ENCODE measurements at places on chromosomes 11 and 22.
A peak's percentile ranks its signal among the peaks of the same experiment; 100 is the strongest.

GRCh38 chr11:64441127-64441526 is 82.2 kb downstream of the RPS6KA4 start:
- DNase-seq, result no peak

DNA sequence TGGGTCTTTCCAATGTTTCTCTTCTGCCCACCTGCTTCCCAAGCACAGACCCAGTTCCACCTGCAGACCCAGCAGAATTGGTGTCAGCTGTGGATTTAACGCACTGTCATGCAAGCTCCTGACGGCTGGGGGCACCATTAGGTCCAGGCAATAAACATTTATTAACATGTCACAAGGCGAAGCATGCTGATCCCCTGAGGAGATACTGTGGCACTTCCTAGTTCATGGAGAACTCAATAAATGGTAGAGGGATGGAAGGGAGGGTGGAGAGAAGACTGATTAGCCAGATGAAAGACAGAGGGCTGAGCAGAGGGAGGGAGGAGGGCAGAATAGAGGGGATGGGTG is 68.3 kb upstream of the TSPAN18 start:
- no peak for DNase-seq

DNA sequence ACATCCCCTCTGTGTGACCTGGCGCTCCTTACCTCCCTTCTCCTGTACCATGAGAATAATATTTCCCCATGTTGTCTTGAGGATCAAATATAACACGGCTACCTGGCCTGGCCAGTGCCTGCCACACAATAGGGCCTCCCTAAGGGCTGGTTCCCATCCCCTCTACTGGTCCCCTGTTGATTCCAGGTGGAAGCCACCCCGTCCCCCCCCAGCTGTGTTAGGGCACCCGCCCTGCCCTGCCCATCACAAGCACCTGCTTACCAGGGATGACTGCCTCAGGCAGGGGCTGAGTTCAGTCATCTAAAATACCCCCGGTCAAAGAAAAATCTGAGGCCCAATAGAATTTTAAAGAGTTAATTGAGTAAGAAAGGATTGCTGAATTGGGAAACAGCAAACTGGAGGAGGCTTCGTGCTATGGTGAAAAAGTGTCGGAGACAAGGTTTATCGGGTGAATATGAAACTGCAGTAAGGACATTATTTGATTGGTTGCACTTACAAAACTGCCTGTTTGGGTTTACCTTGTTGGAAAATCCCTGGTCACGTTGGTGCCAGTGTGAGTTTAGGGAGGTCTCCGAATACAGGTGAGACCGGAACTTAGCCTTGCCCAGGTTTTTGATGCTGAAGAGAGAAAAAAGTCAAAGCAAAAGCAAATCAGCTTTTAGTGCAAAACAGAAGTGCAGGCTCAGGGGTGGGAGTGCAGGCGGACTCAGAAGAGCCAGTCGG is 5.2 kb downstream of the APOL1 start:
- no peak for DNase-seq

DNA sequence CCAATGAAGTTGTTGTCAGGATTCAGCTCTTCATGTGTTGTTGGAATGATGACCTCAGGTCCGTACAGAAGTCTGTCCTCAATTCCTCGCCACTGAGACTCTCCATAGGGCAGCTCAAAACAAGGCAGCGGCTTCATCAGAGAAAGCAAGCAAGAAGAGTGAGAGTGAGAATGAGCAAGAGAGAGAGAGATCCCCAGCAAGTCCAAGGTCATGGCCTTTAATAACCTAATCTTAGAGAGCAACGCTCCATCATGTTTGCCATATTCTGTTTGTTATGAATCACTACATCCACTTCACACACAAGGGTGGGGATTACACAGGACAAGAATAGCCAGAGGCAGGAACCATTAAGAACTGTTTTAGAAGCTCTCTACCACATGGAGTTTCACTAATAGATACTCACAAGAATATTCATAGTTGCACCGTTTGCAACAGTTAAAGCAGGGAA is 23.3 kb upstream of the MMP7 start:
- no peak for DNase-seq

DNA sequence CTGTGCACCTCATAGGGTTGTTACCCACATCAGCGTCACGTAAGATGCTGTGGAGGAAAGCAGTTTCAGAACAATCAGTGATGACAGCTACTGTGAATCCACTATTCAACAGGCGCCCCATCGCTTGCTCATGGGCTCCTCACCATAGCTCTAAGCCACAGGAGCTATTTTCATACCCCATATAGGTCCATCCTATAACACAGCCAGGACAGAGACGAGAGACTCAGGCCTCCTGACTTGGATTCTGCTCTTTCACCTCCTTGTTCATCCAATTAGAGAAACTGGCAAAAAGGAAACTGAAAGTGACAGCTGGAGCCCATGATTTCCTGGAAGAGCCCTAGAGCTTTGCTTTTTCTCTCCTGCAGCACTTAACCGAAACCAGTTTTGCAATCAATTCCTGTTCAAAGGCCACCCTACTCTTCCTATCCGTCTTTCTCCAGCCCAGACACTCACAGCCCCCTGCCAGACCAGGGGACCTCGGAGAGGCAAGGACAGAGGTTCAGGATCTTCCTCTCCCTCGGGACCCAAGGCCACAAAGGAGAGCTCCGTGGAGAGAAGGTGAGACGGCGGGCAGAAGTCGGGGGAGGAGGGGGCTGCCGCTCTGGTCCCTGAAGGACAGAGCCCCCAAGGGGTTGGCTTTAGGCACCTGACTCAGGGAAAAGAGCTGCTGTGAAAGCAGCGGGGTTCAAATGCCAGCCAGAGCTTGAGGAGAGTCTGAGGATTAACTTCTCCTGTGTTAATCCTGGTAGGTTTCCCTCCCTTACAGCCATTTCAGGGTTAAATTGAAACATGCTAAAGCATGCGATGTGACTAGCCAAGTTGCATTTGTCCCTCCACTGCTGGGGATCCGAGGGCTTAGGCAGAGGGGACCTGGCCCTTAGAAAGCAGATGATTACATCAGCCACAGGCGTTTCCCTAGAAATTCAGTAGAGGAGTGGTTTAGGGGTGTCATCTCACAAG is at the start of gene APOL6:
Gene APOL6 (plus strand): TSS at position 381 of the 960 bp plus-strand sequence. CDS start 7,980 bp downstream, outside the sequence.
- DNase-seq, result peak; percentile 70

GRCh38 chr11:85945788-85946187 is 90.6 kb downstream of the CCDC83 start:
- no peak for DNase-seq

DNA sequence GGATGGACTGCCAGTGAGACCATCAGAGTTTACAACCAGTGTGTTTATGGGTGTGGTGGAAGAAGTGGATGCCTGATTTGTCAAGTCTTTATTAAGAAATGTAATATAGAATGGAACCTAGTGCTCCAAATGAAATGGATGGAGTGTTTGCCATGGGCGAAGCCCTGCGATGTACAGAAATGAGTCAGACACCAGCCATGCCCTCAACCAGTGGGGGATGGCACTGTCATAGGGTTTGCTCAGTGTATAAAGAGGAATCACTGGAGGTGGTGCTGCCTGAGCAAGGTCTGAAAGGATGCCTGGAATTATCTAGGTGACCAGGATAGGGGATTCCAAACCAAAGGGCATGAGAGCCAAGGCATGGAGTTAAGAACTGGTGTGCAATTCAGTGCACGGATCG is 120.9 kb upstream of the MTNR1B start:
- DNase-seq, result no peak

GRCh38 chr11:2088284-2088683 is 50.9 kb downstream of the IGF2 start:
- no peak for DNase-seq

GRCh38 chr11:61004180-61004611 is 32.7 kb downstream of the CD6 start:
- no peak for DNase-seq

DNA sequence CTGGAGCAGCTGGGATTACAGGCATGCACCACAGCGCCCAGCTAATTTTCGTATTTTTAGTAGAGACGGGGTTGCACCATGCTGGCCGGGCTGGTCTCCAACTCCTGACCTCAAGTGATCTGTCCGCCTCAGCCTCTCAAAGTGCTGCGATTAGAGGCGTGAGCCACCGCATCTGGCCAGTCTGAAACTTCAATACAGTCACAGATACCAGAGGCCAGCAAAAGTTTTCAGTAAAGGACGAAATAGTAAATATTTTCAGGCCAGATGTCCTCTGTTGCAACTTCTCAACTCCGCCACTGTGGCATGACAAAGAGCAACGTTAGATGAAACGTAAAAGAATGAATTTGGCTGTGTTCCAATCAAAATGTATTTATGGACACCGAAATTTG is 403.6 kb downstream of the MN1 start:
- no peak for DNase-seq

DNA sequence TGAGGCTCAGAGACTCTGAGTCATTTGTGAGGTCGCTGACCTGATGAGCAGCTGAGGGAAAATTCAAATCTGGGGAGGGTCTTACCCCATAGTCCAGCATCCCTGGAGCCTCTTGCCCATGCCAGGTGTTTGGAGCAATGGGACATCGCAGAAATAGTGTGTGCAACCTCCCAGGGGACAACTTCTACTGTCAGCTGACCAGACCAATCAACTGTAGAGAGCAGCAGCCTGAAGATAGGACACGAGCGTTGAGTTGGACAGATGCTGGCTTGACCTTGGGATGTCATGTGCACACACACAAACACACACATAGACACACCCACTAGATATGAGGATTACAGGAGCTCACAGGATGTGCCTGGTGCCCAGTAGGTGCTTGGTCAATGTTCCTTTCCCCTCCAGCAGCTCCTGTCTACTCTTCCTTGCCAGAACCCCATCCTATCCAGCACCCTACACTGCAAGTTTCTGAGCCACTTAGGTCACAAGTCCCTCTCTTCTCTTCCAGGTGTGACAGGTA is 59.1 kb upstream of the MPEG1 start:
- DNase-seq, result no peak

DNA sequence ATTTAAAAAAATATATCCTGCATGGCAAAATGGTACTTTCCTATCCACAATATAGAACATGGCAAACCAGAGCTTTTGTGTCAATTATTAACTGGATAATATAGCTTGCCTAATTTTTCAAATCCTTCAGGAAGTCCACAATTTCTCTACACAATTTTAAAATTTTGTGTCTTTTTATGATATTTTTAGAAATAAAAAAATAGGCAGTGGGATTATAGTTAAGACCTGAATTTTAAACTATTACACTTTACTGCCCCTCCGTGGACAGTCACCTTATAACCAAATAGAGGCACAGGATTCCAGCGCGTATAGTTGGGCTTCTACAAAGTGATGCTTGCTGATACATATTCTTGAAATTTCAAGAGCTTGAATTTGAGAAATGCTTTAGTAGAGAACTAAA is 2.1 kb upstream of the DMC1 start:
- peak; percentile 5 for DNase-seq

GRCh38 chr11:105000167-105000566 is 22.8 kb downstream of the CASP5 start:
- DNase-seq, result peak; percentile 2

DNA sequence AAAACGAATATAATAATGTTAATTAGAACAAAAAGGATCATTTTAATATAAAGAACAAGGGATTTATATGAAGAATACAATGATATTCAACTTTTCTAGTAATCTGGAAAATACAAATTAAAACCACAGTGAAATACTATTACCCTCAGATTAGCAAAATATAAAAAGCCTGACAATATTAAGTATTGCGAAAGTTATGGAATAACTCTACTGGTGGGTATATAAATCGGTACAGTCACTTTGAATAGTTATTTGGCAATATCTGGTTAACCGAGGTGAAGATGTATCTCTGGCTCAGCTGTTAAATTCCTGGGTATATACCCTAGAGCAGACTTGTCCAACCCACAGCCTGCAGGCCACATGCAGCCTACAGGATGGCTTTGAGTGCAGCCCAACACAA is 118.8 kb downstream of the ATM start:
- DNase-seq, result no peak

GRCh38 chr22:40002935-40003715 is 8.4 kb downstream of the FAM83F start:
- DNase-seq, result no peak

DNA sequence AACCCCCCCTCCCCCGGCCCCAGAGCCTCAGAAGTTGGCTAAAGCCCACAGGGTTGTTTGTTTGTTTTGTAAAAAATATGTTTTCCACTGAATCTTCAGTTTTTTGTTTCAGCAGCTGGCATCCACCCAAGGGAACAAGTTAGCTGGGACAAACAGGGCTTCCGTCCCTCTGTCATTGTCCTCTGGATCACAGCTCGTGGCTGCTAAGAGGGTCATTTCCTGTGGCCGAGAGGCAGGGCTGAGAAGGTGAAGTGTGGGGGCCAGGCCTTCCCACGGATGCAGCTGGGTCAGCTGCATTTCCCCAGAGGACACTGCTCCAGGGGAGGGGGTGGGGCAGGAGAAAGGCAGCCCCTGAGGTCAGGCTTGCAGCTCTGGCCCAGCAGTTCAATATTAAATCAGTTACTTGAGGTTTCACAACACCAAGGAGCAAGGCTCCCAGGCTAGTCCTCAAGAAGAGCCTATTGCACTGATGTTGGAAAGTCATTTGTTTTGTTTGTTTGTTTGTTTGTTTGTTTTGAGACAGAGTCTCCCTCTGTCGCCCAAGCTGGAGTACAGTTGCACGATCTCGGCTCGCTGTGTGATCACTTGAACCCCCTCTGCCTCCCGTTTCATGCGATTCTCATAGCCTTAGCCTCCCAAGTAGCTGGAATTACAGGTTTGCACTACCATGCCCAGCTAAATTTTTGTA is 34.4 kb upstream of the SMTN start:
- DNase-seq, result no peak

DNA sequence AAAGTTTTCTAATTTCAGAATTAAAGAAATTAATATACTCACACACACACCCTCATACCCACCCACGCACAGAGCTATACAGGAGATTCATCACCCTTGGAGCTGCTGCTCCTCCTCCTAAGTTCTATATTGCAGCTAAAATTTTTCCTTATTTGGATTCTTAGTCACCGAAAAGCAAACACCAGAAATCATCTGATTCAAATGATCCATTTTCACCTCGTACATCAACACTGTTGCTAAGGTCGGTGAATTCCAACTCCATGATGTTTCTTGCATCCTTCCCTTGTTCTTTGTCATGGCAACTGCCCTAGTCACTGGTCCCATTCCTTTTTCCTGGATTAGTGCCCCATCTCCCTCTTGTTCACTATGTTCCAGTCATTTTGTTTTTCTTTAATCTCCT is 286.2 kb downstream of the GRM5 start:
- no peak for DNase-seq

GRCh38 chr22:46453006-46453828 is 84.2 kb downstream of the CELSR1 start:
- DNase-seq, result no peak

- no peak for DNase-seq
Measured at GRCh38 chr11:29985248-29985647, 31.6 kb downstream of the KCNA4 start.

GRCh38 chr11:11787305-11788062 is 54.3 kb upstream of the USP47 start:
- DNase-seq, result peak; percentile 58

GRCh38 chr11:269146-269890 is 8.9 kb upstream of the NLRP6 start:
- DNase-seq, result peak; percentile 73

DNA sequence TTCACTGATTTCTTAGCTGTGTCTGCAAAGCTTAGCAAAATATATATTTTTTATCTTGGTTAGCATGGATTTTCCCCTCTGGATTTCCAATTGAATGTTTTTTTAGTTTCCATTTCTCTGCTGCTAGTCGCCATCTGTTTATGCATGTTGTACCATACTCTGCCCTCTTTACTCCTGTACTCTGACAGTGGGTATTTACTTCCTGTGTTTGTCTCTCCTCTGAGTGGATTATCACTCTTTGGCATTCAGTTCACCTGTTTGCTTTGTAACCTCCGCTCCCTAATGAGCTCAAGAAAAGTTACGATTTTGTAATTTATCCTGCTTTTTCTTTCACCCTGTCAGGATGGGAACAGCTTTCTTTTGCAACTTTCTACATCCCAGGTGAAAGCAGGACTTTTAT is 59.1 kb downstream of the PDHX start:
- DNase-seq, result no peak

- no peak for DNase-seq
Measured at GRCh38 chr11:50275133-50275532, 242.5 kb downstream of the OR4C45 start.
